ENCODE measurements at places on chromosomes 12 and 14.
A peak's percentile ranks its signal among the peaks of the same experiment; 100 is the strongest.

DNA sequence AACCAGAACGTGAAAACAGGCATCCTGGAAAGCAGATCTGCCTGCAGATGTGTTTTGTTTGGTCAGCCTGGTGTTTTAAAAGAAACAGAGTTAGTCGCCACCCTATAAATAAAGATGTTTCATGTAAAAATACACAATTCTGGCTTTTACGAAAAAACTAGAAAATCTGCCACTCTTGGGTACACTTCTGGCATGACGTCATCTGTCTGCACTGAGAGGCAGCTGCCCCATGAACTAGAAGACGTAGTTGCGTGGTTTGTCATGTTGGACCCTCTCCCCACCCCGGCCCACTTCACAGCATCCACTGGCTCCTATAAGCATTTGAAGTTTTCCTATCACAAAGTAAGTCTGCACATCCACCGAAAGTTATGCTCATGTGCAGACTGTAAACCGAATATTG lies 392.5 kb downstream of the GLT1D1 start:
- DNase-seq = no peak

GRCh38 chr12:132146772-132147422 lies 2.6 kb downstream of the NOC4L start:
- DNase-seq = no peak

DNA sequence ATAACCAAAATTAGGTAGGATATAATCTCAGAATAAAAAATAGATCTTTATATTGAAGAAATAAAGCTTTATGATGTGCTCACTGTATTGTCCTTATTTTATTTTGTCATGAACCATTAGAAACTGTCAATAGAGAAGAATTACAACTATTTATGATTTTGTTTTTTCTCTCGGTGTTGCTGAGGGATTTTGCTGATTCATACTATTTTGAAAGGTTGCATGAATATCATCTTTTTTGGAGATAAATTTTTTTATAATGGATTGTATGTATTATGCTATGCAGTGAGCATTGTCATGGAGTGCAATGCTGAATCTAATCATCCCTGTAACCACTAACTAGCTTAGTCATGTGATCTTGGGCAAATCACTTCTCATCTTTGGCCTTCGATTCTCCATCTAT lies 15.0 kb downstream of the SLC39A9 start:
- DNase-seq = no peak

GRCh38 chr12:11666131-11667050 lies 16.9 kb downstream of the ETV6 start:
- no peak for DNase-seq

DNA sequence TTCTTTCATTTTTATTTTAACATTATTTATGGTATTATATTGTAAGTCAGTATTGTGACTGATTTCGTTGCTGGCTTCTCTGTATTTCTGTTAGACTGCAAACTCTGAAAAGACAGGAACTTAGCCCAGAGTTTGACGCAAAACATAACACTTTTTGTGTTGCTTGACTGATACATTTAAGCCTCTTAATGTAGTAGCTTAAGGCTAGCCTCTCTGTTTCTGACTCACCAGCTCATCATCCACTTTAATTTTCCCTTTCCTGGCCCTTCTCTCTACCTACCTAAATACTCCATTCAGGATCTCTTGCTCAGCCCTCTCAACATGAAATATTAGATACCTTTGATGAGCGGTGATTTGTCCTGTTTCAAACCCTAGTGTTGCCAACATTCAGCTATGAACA lies 420.6 kb downstream of the LRFN5 start:
- DNase-seq = no peak

GRCh38 chr12:79019672-79020071 lies 155.1 kb downstream of the SYT1 start:
- no peak for DNase-seq

DNA sequence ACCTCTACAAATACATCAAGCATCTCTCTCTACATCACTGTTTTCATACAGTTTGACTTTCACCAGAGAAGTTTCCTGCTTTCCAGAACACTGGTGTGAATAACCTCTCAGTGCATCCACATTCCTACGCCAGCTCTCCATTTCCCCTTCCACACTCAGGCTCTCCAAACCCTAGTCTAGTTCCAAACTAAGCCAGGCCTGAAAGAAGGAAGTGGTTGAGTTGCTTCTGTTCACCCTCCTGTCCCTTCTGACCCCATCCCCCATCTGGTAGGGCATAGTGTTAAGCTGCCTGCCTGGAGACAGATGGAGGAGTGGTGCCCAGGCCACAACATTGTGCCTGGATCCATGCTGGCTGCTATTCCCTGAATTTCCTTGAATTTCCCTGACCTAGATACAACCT lies 132.4 kb downstream of the GPR65 start:
- DNase-seq = no peak

GRCh38 chr12:127457726-127458125 lies 809.2 kb upstream of the TMEM132C start:
- DNase-seq = no peak

GRCh38 chr12:38689195-38689594 lies 216.2 kb downstream of the CPNE8 start:
- no peak for DNase-seq

- no peak for DNase-seq
Observed at GRCh38 chr14:84272290-84272721, 1257.6 kb upstream of the FLRT2 start.

- DNase-seq = no peak
Observed at GRCh38 chr14:65853407-65853955, 441.0 kb downstream of the FUT8 start.

- DNase-seq = no peak
Observed at GRCh38 chr12:81558031-81558430, 201.1 kb downstream of the PPFIA2 start.

DNA sequence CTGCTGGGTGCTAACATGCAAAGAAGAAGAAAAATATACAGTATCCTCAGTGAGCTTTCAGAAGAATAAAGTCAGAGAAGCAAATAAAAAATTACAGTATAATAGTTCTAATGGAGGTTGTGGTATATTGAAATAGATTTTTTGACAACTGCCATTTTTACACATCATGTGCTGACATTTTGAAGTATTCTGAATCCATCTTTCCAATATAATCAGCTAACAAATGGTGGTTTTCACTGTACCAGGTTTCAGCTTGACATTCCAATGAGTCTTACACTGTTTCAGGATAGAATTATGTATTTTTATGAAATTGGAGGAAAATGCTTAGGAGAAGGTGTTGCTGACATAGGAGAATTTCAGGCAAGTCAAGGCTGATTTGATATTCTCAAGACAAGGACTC lies 26.3 kb upstream of the TBC1D30 start:
- no peak for DNase-seq

- DNase-seq = peak; percentile 21
Observed at GRCh38 chr14:26204728-26205479, 392.9 kb downstream of the NOVA1 start.

- no peak for DNase-seq
Observed at GRCh38 chr14:54786838-54787237, 115.8 kb downstream of the GCH1 start.

DNA sequence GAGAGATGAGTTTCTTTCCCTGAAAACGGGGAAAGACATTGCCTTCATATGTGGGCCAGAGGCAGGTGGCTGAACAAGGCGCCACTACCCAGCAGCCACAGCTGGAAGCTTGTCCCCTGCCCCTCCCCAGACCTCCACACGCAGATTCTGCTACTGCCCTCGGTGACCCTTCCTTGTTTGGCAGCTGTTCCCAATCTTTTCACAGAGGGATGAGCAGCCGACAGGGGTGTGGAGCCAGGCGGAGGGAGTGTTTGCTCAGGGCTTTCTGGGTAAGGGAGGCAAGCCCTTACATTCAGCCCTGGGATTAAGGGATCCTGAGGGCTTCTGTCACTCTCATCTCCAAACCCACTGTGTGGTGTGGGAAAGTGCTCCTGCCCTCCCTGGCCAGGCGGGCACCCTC lies 4.5 kb upstream of the KRT4 start:
- DNase-seq = no peak

DNA sequence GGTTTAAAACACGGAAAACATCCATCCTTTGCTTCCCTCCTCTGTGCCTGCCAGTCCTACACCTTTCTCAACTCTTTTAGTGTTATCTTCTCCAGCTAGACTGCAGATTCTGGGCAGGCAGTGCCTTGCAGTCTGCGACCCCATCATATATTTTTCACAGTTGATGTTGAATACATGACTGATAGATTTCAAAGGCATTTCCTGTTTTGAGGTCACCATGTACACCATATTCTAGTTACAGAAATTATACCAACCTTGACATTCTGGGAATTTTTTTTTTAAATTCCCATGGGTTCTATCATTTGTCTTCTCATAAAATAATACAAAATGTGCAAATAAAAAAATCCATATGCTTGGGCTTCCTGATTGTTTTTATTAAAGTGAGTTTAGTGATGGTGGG lies 16.6 kb downstream of the SOCS2 start:
- no peak for DNase-seq

DNA sequence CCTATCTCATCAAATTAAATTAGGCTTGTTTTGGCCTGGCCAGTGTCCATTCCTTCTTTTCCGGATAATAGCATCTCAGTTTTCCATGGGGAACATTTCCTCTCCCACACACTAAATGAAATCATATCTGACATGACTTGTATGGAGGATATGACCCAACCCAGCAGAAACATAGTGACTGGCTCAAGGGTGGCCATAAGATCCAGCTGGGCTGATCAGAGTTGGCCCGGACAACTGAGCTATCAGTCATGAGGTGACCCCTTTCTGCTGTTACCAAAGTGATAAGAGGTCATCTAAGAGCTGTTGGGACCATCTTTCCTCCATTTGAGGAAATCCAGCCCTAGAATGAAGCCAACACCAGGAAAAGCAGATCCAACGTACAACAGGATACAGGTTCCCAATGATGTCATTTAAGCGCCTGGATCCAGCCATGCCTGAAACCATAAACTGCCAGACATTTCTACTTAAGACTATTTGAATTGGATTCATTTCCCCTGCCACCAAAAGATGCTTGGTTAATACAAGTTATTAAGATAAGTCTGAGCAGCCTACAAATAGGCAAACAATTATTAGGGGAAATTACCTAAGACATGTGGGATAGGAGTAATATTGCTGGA lies 20.7 kb upstream of the NCOR2 start:
- DNase-seq = no peak

DNA sequence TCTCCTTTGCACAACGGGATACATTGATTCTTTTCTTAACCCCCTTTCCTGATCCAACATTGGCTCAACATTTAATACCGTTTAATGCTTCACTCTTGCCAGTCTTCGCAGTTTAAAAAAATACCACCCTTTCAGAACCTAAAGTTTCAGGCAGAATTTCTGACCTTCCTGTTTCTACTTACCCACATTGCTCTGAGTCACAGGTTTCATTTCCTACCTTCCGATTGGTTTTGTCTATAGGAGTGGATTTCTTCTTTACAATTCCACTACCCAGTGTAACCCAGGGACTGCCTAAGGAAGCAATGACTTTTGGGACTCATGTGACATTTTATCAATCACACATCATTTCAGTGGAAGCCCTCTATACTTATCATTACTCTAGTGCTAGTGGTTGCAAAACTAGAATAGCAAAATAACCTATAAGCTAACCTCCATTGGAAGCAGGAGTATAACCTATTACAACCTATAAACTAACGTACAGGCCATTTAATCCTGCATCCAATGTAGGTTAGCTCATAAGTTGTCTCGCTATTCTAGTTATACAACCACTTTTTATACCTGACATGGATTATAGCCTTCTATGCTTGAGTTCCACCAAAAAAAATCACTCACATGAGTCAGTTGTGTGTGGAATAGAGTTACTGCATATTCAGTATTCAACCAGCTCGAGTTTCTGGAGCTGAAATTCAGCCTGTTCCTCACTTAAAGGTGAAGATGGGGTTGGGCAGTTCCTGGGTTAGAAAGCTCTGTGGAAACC lies 64.9 kb upstream of the KITLG start:
- DNase-seq = no peak

- no peak for DNase-seq
Observed at GRCh38 chr14:43169722-43170121, 1337.4 kb downstream of the FSCB start.

- no peak for DNase-seq
Observed at GRCh38 chr12:11725686-11726085, 76.2 kb downstream of the ETV6 start.

- no peak for DNase-seq
Observed at GRCh38 chr12:70609739-70610491, 27.3 kb downstream of the PTPRB start.

DNA sequence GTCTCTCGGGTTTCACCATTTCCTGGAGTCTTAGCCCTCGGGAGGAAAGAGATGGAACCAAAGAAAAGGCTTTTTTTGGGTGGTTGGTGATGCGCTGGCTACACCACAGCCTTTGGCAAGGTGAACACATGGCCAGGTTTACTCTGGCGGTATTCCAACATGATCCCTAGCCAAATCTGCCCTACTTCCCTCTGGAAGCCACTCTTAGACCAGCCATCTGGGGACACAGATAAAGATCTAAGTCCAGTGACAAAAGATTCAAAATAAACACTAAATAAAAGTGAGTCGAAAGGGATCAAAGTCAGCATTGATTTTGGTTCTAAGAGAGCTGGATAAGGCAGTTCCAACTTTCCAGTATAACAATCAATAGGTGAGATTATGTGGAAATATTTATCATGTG lies 694.5 kb downstream of the VRK1 start:
- no peak for DNase-seq

DNA sequence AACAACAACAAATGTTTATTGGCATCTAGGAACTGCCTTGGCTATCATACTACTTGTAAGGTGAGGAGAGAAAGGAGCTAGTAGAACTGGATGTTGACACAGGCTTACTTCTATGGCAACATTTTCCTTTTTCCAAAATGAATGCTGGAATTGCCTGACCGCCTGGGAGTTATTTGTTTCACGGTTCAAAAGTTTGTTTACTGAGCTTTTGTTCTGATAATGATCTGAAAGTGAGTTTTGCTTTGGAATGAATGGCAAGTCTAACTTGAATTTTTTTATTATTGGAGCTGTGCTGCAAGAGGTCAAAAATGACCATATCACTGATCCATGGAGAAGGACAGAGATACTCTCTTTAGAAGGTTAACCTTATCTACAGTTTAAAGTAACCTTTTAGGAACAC lies 183.5 kb upstream of the CAND1 start:
- no peak for DNase-seq

- no peak for DNase-seq
Observed at GRCh38 chr12:59808317-59808910, 212.6 kb downstream of the SLC16A7 start.

- no peak for DNase-seq
Observed at GRCh38 chr12:71935594-71935993, 3.1 kb upstream of the TPH2 start.

DNA sequence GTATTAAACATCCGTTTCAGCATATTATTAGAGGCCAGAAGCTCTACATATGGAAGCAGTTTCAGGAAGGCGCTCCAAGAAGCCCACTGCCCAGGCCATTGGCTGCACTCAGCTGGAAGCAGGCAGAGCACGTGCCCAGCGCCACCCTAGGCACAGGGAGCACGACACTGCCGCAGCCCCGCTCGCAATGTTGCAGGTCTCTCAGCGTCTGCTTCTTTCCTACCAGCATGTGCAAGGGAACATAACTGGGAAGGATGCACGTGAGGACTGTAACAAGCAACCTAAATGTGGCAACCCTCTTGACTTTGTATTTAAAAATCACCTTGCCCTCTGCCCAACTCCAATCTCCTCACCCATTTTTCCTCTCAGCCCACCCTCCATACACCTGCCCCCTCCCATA lies 3.5 kb downstream of the TMEM132D start:
- DNase-seq = no peak

All from C1 segment of cervical spinal cord (tissue), 14 donors.